Naive thymus-derived CD4-positive, alpha-beta T cell (primary cell): ENCODE measurements at places on chromosomes 11 and 22. TPM values are rescaled to one million over a fixed set of nuclear protein-coding genes. Genes with fewer than 3 reads are reported as not detected.

P2RX6 gene
- total RNA-seq, result 0.10 and 0.46 TPM in 2 replicates

FRMD8 gene
- 28.9 TPM for total RNA-seq

SPDYC gene
- not detected in 2 replicates for total RNA-seq

LRRC56 gene
- total RNA-seq, result 3.6 TPM

OR2AG1 gene
- not detected for total RNA-seq

HSPB2 gene
- not detected for total RNA-seq

EMID1 gene
- total RNA-seq, result not detected in 2 replicates

OR5P2 gene
- not detected for total RNA-seq

UPB1 gene
- 1.6 TPM for total RNA-seq

ABCC8 gene
- total RNA-seq, result not detected

DNA sequence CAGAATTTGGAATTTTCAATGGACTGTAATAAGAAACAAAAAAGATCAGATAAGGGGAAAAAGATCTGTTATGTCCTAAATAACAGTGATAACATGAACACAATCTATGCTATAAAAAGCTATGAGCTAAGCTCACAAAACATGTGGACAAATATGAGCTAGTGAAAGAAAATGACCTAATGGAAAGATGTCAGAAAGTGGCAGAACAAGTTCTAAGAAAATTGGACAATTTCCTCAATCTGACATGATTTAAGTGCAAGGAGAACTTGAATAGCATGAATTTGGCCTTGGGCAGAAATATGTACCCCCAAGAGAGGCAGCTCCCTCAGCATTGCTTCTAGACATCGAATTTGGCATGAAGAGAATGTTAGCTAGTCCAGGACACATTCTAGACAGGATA, 212.0 kb upstream of the PGR start:
- no peak for DNase-seq
- H3K36me3 ChIP-seq, result no peaks in the 10 kb centered on the region
- no peak overlapping the region for H3K27ac ChIP-seq
- H3K27me3 ChIP-seq, result no peaks in the 10 kb centered on the region

GRCh38 chr11:65502555-65503367, 3.9 kb downstream of the MALAT1 start:
- peaks cover 35% of the 10 kb centered on the region for H3K4me1 ChIP-seq
- H3K36me3 ChIP-seq, result peaks cover 60% of the 10 kb centered on the region
- peak overlapping the region; percentile 99 for H3K4me3 ChIP-seq
- H3K27me3 ChIP-seq, result no peaks in the 10 kb centered on the region

DNA sequence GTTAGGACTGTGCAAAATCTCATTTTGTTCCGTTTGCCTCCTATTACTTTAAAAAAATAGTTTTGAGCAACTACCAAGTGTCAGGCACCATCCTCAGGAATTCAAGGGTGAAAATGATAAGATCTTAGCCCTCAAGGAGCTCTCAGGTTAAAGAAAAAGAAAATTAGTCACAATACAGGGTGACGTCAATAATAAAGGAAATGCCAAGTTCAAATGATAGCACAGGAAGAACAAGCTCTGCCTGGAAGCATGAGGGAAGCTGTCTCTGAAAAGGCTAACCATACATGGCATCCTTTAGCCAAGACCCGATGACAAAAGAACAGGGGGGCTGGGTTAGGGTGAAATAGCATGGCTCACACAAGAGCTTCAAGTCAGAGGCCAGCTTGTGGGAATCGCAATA, 11.1 kb upstream of the MPZL2 start:
- no peak overlapping the region for H3K27ac ChIP-seq
- no peaks in the 10 kb centered on the region for H3K27me3 ChIP-seq
- H3K36me3 ChIP-seq, result no peaks in the 10 kb centered on the region

DNA sequence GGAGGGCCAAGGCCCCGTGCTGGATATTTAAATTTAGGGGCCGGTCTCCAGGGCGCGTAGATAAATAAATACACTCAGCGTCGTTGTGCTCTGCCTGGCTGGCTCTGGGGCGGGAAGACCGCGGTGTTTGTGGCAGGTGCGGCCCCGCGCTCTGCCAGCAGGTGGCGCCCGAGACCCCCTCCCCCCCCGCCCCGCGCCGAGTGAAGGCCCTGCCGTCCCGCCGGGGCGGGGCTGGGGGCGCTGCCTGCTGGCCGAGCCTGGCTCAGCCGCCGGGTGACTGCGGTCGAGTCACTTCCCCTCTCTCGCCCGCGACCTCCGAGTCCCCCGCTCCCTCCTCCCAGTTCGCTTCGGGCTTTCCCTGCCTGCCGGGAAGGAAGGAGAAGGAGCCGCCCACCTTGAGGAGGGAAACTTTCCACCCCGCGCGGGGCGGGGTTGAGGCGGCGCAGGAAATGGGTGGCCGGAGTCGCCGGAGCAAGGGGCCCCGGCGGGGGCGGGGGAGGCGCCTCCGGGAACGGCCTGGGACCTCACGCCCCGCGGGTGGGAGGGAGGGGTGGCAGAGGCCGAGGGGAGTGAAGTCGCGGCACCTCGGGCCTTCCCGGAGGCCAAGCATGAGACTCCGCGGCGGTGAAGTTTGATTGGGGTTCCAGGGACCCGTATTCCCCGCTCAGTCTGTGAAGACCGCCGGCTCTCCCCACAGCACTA, 1.6 kb upstream of the EHBP1L1 start:
- peak overlapping the region; percentile 82 for H3K4me3 ChIP-seq
- H3K36me3 ChIP-seq, result no peaks in the 10 kb centered on the region

GRCh38 chr22:29964776-29965175, 81.8 kb downstream of the MTMR3 start:
- no peaks in the 10 kb centered on the region for H3K4me1 ChIP-seq
- H3K36me3 ChIP-seq, result no peaks in the 10 kb centered on the region
- H3K4me3 ChIP-seq, result no peak overlapping the region
- no peaks in the 10 kb centered on the region for H3K27me3 ChIP-seq

- H3K27ac ChIP-seq, result no peak overlapping the region
- no peak for DNase-seq
- H3K4me1 ChIP-seq, result no peaks in the 10 kb centered on the region
These were observed 8.4 kb downstream of the SHISAL1 start for GRCh38 chr22:44304354-44304753.

- H3K4me3 ChIP-seq, result no peak overlapping the region
- H3K27ac ChIP-seq, result no peak overlapping the region
- no peak for DNase-seq
- H3K27me3 ChIP-seq, result no peaks in the 10 kb centered on the region
- no peaks in the 10 kb centered on the region for H3K4me1 ChIP-seq
These were observed 107.9 kb downstream of the ARHGAP8 start for GRCh38 chr22:44860311-44860710.

DNA sequence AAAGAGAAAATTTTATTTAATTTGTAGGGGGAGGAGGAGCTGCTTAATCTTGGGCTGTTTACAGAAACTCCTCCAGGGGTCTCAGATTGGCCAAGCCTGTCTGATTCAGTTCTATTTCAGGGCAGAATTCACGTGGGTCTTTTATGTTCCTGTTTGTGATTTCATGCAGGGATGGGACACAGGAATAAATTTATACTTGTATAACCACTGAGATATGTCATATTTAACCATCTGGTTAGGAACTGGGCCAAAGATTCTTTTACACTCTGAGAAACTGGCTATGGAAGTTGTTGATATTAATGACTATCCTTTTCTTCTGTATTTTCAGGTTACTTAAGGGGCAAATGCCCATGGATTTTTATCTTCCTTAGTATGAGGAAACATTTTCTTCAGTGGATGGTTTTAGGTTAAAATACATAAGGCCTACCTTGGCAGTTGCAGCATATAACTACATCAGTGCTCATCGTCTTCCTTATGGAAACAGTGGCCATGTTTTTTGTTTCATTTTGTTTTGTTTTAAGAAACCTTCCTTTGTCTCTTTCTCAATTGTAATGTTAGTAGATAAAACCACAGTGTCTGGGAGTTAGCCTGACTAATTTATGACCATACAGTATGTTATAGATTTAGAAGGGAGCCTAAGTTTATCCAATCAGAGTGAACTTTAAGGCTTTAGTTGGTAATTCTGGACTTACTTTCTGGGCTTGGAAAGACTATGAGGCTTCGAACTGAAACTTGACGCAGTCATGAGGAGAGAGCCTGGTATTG, 132.4 kb upstream of the ANO3 start:
- H3K4me1 ChIP-seq, result no peaks in the 10 kb centered on the region
- H3K27ac ChIP-seq, result no peak overlapping the region
- DNase-seq, result no peak

DNA sequence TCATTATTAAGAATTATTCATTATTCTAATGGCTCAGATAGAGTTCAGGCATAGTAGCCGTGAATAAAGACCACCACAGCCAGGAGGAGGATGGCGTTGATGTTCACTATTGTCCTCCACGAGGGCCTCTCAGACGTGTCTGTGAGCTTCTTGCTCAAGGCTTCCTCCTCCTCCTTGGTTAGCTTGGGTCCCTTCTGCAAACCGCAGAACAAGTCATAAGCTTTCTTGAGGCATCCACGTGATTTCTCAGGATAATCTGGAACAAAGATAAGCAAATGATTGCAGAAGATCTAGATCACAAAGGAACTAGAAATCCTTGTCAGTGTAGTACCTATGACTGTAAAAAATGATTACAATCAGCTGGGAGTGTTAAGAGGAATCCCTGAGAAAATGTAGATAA, 13.6 kb upstream of the RFPL2 start:
- H3K36me3 ChIP-seq, result no peaks in the 10 kb centered on the region
- no peak overlapping the region for H3K4me3 ChIP-seq
- DNase-seq, result no peak
- H3K27me3 ChIP-seq, result no peaks in the 10 kb centered on the region
- H3K4me1 ChIP-seq, result no peaks in the 10 kb centered on the region

DNA sequence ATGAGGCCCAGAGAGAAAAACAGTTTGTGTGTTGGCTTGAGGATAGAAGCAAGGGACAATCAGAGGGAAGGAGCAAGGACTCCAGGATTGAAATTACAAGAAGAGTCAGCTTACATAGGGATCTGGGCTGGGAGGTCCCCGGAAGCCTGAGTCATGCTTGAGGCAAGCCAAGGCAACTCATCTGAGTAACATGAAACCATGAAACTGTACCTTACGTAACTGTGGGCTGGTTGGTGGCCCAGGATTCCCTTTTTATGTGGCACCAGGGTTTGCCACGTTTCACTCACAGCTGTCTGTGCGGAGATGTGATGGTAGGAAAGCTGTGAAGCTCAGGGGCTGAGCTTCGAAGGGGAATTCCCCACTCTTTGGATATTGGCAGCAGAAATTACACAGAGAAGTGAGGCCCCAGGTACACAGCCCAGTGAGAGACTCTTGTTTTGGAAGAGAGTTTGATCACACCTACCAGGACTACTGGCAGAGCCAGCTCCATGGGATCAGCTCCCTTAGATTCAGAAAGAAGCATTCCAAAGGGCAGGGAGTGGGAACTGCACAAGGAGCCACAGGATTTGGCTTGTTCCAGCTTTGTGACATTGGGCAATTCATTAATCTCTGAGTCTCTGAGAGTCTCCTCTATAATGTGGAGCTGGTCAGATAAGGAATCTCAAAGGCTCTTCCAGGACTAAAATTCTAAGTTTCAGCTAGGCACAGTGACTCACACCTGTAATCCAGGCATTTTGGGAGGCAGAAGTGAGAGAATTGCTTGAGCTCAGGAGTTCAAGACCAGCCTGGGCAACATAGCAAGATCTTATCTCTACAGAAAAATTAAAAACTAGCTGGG, 7.8 kb downstream of the SLC5A1 start:
- H3K27ac ChIP-seq, result no peak overlapping the region
- no peaks in the 10 kb centered on the region for H3K27me3 ChIP-seq
- H3K36me3 ChIP-seq, result no peaks in the 10 kb centered on the region
- peak; percentile 2 for DNase-seq
- no peak overlapping the region for H3K4me3 ChIP-seq

- no peaks in the 10 kb centered on the region for H3K36me3 ChIP-seq
- no peaks in the 10 kb centered on the region for H3K27me3 ChIP-seq
- H3K4me3 ChIP-seq, result no peak overlapping the region
- H3K4me1 ChIP-seq, result peaks cover 8% of the 10 kb centered on the region
- H3K27ac ChIP-seq, result no peak overlapping the region
These were observed 39.2 kb upstream of the AMPD3 start for GRCh38 chr11:10415817-10416392.

DNA sequence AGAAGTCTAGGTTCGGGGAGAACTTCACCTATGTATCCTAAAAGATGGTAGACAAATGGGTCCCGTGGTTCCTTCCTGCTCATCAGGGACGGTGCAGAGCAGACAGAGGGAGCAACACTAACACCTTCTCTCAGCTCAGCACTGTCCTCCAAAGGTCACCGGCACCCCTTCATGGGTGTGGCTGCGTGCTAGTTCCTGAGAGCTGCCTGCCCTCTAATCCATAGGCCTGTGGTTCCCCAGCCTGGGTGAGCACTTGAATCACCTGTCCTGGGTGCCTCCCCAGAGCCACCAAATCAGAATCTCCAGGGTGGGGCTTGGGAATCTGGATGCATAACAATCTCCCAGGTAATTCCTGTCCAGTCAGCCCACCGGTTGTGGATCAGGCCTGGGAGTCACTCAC, 113.9 kb upstream of the TMEM45B start:
- H3K36me3 ChIP-seq, result no peaks in the 10 kb centered on the region
- no peak for DNase-seq
- no peak overlapping the region for H3K4me3 ChIP-seq
- H3K4me1 ChIP-seq, result no peaks in the 10 kb centered on the region

DNA sequence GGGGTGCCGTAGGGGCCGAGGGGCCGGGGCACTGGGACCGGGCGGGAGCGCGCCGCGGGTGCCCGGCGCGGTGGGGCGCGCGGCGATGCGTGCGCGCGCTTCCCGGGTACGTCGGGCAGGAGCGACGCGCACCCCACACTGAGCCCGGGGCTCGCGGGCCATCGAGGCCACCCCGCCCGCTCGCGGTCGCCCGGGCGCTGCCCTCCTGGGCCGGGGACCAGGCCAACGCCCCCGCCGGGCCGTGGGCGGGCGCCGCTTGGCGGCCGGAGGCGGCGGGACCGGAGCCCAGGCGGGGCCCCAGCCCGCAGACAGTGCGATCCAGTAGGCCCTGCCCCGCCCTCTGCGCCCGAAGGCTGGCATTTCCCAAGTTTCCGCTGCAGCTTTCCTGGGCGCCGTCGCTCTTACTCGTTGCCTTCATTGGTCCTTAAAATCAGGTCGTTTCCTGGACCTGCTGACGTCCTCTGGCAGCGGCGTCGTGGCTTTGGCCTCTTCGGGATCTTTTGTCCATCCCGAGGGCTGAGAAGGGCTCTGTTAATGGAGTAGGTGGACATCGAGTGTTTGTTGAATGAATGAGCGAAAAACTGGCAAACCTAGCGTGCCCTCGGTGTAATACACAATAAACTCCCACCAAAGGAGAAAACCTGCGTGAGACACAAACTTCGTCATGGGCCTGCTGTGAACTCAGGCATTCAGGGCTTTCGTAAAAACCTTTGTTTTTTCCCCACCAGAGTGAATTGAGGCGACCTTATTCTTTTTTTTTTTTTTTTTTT, 638 bp downstream of the PARVA start:
- H3K36me3 ChIP-seq, result no peaks in the 10 kb centered on the region
- H3K4me3 ChIP-seq, result peak overlapping the region; percentile 17
- H3K4me1 ChIP-seq, result no peaks in the 10 kb centered on the region
- no peaks in the 10 kb centered on the region for H3K27me3 ChIP-seq

GRCh38 chr22:37552524-37553163, 7.6 kb upstream of the CDC42EP1 start:
- no peak overlapping the region for H3K4me3 ChIP-seq
- no peak overlapping the region for H3K27ac ChIP-seq
- H3K4me1 ChIP-seq, result no peaks in the 10 kb centered on the region
- DNase-seq, result no peak
- H3K36me3 ChIP-seq, result no peaks in the 10 kb centered on the region
